Activated T-helper 1 cell treated with anti-CD3 and anti-CD28 coated beads, Interleukin-12 subunit alpha, Interleukin-12 subunit beta, Interleukin-2, Interleukin-4 antibody, amounts not matched to agents 30 ng/mL and 10 ng/mL and 1 ng/mL, durations not matched to agents 14 hours and 24 hours and 36 hours (primary cell): ENCODE measurements at places on chromosomes 1 and 21.

DNA sequence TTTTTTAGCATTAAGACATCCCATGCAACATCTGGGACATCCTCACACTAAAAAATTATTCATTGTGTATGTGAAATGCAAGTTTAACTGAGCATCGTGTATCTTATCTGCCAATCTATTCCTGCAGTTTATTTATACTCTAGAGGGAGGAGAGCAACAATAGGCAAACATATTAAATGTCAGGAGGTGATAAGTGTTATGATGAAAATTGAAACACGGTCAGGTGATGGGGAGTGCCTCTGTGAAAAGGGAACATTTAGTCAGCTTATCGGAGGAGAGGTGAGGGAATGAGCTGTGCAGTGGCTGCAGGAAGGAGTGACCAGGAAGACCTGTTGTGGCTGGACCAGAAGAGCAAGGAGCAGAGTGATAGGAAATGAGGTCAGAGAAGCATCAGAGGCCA is 775 bp upstream of the EFCAB14 start:
- DNase-seq = no peak

GRCh38 chr1:205827623-205828022 is 14.6 kb upstream of the SLC41A1 start:
- no peak for DNase-seq

DNA sequence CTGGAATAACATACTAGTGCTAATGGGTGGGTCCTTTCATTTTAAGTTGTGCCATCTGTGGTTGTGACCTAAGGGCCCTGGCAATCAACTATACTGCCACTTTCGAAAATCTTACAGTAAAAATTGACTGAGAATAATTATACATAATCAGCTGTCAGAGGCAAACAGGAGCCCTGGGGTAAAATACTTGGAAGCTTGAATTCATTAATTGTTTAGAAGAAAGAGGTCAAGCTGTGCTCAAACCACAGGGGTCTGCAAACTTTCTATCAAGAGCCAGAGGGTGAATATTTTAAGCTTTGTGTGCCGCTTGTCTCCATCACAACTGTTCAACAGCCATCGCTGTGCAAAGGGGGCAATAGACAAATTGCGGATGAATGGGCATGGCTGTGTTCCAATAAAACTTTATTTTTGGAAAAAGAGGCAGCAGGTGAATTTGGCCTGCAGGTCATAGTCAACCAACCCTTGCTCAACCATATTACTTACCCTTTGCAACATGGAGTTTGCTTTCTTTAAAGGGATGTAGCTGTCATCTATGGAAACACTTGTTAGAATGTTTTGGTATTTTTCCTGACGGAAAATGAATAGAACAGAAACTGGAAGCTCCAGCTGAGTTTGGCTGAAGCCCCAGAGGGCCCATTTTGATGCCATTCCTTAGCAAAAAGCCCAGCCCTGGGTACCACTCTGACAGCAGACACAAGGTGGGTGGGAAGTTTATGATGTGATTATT is 35.7 kb upstream of the USP1 start:
- no peak for DNase-seq

DNA sequence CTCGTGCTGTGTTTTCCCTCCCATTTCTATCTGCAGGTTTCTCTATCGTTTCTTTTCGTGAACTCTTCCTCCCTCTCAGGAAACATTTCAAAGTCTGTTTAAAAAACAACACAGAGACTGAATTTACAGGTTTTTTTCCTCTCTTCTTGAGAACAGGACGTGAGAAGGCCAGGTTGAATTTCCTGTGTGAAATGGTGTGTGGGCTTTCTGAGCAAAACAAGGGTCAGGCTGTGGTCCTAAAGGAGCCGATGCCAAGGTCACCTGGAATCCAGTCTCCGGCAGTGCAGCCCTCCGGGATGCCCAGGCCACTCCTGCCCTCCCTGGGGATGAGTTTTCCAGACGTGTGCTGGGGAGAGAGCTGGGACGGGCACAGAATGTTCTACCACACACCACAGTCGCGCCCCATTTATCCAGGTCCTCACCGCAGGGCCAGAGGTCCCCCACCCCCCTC is 62.7 kb upstream of the RUNX3 start:
- DNase-seq = no peak

DNA sequence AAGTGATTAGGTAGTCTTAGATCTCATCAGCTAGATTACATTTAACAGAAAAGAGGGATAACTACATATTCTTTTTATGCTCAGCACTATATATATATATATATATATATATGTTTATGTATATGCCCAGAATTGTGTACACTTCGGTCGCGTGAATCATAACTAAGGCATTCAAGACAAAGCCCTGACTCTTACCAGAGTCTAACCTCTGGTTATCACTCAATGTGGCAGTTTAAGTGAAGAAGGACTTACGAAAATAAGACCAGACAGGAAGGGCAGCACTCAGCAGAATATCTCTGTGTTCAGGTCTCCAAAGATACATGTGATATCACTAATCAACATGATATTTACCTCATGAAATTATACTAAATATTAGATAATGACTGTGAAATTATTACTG is 1326.7 kb downstream of the MRPL39 start:
- DNase-seq = no peak

DNA sequence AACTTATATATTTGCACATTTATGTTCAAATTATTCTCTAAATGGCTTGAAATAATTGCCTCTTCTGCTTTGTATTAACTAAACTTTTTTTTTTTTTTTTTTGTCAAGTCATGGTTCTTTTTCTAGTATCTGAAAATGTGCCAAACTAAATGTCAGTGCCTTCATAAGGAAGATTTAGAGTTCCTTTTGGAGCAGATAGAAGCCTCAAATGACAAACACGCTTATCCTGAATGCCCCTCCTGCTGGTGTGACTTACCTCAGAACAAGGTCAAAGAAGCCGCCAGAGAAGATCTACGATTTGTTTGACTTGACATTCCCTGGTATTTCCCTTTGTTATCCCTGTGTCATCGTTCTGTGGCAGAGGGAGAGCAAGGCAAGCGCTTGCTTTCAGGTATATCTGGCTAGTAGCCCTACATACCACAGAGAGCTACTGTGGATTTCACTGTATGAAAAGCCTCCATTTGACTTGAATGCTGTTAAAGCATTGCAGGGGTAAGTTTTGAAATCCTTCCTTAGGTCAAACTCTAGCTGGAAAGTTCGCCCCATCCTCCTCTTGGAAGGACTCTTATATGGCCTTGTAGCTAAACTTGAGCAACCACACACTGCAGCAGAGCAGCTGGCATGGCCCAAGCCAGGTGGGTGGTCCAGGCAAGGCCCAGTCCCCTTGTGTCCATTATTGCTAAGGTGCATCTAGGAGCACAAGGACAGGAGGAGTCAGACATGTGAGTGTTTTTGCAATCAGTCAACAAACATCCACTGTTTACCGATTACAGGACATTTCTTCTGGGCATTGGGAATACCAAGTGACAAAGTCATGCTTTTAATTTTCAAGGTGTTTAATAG is 285.4 kb upstream of the USP25 start:
- no peak for DNase-seq
